ENCODE measurements at places on chromosomes 3 and 15.

- DNase-seq = peak; percentile 53
These were observed 337.2 kb upstream of the DNAJC19 start for GRCh38 chr3:181326637-181327223.

DNA sequence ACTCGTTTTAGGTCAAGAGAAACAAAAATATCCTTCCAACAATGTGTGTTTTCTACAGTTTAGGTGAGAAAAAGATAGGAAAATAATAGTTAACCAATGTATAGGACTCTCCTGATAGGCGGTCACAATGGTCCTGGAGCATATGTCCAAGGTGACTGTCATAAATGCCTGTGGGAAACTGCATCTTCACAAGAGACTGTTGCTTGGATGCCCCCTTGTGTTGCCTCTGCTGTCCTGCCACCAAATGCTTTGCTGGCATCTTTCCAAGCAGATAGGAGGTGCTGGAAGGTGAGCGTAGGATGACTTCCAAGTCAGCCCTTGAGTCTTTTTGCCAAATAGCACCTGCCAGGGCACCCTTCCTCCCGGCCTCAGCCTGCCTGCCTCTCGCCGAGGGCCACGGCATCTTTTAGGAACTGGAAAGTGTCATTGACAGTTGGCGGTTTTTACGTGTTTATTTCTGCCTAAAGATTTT lies 24.1 kb upstream of the SACM1L start:
- DNase-seq = peak; percentile 29

GRCh38 chr3:55595420-55595819 lies 108.3 kb upstream of the WNT5A start:
- DNase-seq = no peak

DNA sequence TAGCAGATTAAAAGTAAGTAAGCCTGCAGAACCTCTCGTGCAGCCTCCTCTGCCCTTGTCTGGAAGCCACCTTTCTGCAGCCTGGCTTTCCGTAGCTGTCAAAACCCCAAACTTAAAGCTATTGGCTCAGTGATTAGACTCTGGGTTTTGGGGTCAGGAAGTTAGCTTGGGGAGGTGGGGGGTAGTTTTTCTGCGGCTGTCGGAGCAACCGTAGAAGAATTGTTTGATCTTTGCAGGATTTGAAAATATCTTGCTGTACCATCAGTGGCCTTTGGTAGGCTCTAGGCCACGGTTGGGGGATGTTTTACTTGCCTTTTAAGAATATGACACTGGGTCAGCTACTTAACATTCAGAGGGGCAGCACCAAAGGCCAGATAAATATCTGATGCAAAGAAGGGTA lies 88.4 kb upstream of the RASGRP1 start:
- DNase-seq = no peak

- DNase-seq = peak; percentile 33
These were observed 10.7 kb downstream of the GCNT3 start for GRCh38 chr15:59622289-59622688.

DNA sequence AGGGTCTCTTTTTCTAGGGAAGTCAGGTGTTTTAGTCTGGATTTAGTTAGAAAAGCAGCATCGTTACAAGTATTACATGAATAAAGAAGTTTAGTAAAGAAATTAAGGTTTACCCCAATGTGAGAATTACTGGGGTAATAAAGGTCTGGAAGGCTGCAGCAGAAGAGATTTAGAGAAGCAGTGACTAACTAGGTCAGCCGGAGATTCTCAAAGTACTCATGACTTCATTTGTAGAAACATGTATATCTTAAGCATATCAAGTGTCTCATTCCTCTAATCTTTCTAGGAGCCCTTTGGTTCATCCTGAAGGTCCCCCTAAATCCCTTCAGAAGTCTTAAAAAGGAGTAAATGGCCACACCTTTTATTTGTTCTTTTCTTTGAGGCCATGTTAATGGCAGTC lies 26.0 kb downstream of the DTWD1 start:
- no peak for DNase-seq

All from HAP-1 (cell line).